Kidney epithelial cell (primary cell): ENCODE measurements at places on chromosomes 12 and 14. TPM values are rescaled to one million over a fixed set of nuclear protein-coding genes. Genes with fewer than 3 reads are reported as not detected.

DNA sequence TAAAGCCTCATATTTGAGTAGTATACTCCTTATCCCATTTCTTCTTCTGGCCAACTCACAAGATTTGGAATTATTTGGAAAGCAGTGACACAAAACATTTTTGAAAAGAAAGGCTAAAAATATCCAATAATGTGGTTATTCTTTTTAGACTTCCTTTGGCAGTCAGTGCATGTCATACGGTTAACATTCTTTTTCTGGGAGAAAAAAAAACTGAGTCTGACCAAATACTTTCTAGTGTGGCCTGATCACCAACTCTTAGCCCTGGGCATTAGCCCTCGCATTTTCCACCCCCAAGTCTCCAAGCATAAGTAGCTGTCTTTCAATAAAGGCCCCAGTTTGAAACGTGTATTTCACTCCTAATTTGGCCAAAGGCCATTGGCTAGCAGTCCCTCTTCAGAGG is 5.9 kb downstream of the RASSF3 start:
- DNase-seq: no peak

The KRT72 gene
- total RNA-seq: not detected in 2 replicates

The MMP19 gene
- 0.07 and 0.08 TPM in 2 replicates for total RNA-seq

- no peak for DNase-seq
These were observed 1188.2 kb upstream of the TMEM132C start for GRCh38 chr12:127078577-127079350.

- DNase-seq: no peak
These were observed 10.0 kb downstream of the FBXO33 start for GRCh38 chr14:39422243-39422642.

GRCh38 chr12:76303365-76303764 is 44.9 kb downstream of the BBS10 start:
- no peak for DNase-seq

- DNase-seq: no peak
These were observed 8.7 kb downstream of the DRAM1 start for GRCh38 chr12:101885912-101886561.

GRCh38 chr14:68349900-68350629 is 442.8 kb downstream of the ZFP36L1 start:
- DNase-seq: no peak

GRCh38 chr12:110590806-110591326 is 7.7 kb upstream of the PPTC7 start:
- DNase-seq: no peak

DNA sequence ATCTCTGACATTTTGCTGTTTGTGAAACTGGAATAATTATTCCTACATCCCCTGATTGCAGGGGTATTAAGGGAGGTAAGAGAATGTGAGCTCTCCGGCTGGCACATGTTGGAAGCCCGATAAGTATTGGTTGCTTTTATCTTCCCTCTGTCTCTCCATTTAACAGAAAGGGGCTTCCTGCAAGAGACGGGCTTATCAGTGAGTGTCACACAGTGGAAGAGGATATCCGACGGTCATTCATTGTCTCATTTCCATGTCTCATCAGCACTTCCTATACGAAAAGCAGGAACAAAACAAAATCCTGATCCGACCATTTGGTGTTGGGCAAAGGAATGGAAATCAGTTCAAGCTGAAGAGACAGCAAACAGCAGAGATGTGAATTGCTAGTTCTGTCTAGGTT is 10.7 kb downstream of the DYRK4 start:
- no peak for DNase-seq

The RAB15 gene
- total RNA-seq: 18.2 and 21.9 TPM in 2 replicates

The HPD gene
- 0.33 TPM in 1 of 2 replicates, not detected in the other for total RNA-seq

The ADAMTS20 gene
- 0.33 TPM in 1 of 2 replicates, not detected in the other for total RNA-seq

The GNB3 gene
- total RNA-seq: 0.34 and 0.38 TPM in 2 replicates

The FGF23 gene
- not detected in 2 replicates for total RNA-seq

GRCh38 chr12:32332446-32332845 is 66.9 kb upstream of the FGD4 start:
- DNase-seq: no peak

GRCh38 chr12:17286874-17287273 is 680.9 kb upstream of the LMO3 start:
- DNase-seq: no peak

- DNase-seq: no peak
These were observed 92.8 kb downstream of the SETD3 start for GRCh38 chr14:99387880-99388279.

- no peak for DNase-seq
These were observed 37.2 kb upstream of the TDRD9 start for GRCh38 chr14:103890821-103891666.

- no peak for DNase-seq
These were observed 229.1 kb upstream of the OR4E1 start for GRCh38 chr14:21902561-21903181.

GRCh38 chr14:99252940-99253868 is 18.8 kb downstream of the BCL11B start:
- no peak for DNase-seq
